ENCODE measurements at places on chromosomes 4 and X.

DNA sequence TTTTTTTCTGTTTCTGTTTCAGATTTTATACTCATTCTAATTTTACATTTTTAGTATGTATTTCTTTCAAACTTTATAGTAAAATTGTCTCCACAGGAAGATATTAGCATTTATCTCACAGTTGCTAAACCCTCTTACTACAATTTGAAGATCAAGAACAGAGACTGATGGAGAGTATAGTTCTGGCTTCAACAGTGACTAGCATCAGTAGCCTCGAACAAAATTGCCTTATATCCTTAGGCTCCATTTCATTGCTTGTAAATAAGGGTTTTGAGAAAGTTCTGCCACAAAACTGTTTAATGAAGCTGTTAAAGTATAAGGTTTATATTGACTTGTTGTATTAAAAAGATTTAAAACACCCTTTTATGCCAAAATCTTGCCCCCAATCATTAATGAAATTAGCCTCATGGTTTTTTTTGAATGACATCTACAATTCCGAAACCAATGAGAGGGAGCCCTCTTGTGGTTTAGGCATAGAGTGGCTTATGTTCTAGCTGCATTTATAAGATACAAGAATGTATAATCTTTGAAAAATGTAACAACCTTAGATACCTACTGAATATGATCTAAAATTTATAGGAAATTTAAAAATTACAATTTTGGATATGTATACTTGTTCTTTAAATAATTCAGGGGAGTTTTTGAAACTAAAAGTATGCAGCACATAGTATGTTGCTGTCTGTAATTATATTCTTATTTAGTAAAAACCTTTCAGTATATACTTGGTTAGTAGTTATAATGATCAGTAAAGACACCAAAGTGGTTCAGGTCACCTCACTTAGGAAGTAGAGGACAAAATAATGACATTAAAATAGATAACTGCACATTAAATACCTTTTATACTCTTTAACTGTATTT is 109.8 kb upstream of the HPGD start:
- DNase-seq = no peak

- no peak for DNase-seq
These were observed 97.3 kb downstream of the RS1 start for GRCh38 chrX:18574591-18574990.

GRCh38 chrX:109774706-109775105 is 41.6 kb upstream of the ACSL4 start:
- no peak for DNase-seq

DNA sequence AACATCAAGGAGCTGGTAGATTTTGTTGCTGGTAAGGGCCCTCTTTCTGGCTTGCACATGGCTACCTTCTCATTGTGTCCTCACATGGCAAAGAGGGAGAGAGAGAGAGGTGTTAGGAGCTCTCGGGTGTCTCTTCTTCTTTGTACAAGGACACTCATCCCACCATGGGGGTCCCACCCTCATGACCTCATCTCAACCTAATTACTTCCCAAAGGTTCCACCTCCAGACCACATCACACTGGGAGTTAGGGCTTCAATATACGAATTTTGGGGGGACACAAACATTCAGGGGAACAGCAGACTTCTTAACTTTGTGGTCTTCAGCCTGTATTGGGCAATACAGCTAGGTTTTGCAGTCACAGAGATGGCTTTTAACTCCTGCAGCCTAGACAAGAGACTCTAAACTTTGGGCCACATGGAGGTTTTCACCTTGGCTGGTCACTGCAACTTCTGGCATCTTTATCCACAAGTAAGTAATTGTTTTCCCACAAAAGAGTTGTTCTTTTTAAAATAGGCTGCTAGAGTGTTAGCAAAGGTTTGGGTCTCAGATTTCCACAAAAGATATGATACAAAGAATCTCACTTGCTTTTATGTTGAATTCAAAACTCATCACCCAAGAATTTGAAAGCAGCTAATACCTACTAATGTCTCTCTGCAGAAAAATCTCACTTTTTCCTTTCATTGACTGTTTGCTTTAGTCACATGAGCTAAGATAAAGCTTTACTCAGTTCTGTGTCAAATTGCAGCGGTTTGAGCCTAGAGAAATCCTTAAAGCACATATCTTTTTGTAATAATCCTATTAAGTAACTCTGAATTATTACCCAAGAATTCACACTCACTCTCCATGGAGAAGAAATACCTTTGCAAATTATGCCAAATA is 39.6 kb upstream of the BBS12 start:
- no peak for DNase-seq

- DNase-seq = no peak
These were observed 14.7 kb downstream of the GBA3 start for GRCh38 chr4:22707390-22707789.

DNA sequence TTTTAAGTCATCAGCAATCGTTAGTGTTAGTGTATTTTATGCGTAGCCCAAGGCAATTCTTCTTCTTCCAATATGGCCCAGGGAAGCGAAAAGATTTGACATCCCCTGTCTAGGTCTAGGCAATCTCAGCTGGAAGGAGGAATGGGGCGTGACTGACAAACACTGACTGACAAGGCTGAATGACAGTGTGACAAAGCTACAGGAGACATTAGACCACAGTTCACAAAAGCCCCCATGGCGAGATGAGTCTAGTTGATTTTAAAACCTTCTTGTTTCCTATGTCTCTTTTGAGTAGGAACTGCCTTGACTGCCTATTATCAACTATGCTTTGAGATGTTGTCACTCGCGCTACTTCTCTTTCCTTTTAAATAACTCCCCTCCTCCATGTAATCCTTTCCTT is 42.3 kb downstream of the QRFPR start:
- DNase-seq = no peak

- no peak for DNase-seq
These were observed 317.2 kb downstream of the CAMK2D start for GRCh38 chr4:113444386-113444785.

DNA sequence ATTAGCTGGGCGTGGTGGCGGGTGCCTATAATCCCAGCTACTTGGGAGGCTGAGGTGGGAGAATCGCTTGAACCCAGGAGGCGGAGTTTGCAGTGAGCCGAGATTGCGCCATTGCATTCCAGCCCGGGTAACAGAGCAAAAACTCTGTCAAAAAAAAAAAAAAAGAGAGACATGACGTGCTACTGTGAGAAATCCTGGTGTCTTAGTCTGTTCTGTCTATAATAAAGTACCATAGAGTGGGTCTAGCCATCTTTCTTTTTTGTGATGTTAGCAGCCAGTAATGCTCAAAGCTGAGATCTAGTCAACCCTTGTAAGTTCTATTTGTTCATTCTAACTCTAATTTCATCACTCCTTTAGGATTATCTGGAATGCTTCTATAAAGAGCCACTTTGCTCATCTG is 38.9 kb downstream of the CLDN34 start:
- DNase-seq = no peak

DNA sequence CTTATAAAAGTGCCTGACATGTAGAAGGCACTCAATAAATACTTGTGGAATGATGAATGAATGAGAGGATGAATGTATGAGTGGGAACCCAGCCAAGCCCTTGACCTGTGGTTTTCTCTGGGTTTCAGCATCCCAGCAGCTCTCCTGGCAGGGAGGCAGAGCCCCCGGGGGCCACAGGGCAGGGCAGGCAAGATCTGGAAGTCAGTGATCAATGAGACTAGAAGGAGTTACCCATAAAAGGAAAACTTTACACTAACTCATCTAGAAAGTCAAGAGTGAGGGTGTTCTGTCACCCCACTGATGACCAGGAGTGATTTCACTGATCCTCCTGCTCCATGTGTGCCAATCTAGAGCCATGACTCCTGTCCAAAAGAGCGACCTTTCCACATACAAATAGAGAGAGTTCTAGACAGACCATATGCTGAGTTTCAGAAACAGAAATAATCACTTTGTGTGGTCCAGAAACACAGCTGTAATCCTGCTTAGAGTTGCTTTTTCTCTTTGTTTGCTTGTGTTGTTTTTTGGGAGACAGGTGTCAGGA is 37.4 kb downstream of the MGARP start:
- DNase-seq = no peak

- DNase-seq = no peak
These were observed 156.0 kb downstream of the TBX22 start for GRCh38 chrX:80170581-80170980.

GRCh38 chr4:3634894-3635820 is 102.9 kb upstream of the LRPAP1 start:
- no peak for DNase-seq

- peak; percentile 98 for DNase-seq
These were observed 38.6 kb downstream of the PHOX2B start for GRCh38 chr4:41709844-41710481.

GRCh38 chrX:133670383-133670782 is 255.1 kb upstream of the GPC4 start:
- DNase-seq = no peak

DNA sequence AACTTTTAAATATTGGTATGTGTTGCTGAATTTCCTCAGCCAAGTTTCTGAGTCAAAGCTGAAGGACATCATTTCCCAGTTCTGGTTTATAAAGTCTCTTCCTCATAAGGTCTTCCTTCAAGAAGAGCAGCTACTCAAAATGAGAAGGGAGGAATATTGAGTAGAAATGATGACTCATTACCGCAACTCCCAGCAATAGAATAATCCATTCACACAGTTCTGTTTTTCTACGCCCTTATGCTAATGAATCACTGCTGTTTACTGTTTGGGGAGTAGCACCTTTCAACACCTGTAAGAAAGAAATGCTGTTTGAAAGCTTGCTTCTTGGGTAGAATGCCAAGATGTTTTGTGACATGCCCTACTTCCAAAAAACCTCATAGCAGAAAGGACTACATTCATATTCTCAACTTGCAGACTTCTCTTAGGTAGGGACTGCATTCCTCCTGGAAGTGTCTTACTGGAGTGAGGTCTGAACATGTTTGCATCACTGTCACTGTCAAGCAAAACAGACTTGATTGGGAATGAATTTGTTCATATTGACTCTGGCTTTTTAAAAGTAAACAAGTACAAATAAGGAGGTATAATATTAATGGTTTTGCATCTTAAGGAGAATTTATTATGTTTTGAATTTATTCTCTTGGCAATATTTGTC is 147.2 kb upstream of the BANK1 start:
- no peak for DNase-seq

DNA sequence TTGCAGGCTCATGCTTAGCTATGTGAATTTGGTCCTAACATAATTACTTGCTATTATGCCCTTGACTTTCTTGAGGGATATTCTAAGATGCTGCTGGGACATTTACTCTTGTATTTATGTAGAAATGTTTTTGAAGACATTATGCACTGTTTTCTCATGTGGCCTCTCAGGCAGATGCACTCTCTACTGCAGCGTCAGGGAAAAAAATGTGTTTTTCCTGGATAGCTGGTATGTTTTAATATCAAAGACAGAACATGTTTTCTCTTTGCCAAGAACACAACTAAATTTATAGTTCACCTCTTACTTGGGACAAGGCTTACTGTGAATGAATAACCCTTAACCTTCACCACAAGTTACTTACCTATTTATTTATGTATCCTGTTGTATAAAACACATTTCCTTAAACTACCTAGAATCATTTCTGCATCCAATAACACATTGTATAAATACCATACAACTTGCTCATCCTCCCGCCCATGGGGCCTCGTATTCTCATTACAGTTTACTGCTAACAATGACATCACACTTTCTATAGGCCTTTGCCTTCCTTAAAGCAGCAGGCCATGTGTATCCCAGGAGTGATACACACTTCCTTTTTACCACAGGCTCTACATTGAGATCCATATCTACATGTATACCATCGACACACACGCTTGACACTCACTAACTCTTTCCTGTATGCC is 178.7 kb downstream of the SLIT2 start:
- no peak for DNase-seq

- no peak for DNase-seq
These were observed 25.1 kb downstream of the TAB3 start for GRCh38 chrX:30863974-30864373.

GRCh38 chr4:6460876-6461275 is 11.5 kb downstream of the PPP2R2C start:
- DNase-seq = no peak

- DNase-seq = no peak
These were observed 11.2 kb upstream of the CCNQ start for GRCh38 chrX:153609917-153610835.

GRCh38 chr4:130486841-130487240 is 1390.9 kb downstream of the C4orf33 start:
- no peak for DNase-seq

DNA sequence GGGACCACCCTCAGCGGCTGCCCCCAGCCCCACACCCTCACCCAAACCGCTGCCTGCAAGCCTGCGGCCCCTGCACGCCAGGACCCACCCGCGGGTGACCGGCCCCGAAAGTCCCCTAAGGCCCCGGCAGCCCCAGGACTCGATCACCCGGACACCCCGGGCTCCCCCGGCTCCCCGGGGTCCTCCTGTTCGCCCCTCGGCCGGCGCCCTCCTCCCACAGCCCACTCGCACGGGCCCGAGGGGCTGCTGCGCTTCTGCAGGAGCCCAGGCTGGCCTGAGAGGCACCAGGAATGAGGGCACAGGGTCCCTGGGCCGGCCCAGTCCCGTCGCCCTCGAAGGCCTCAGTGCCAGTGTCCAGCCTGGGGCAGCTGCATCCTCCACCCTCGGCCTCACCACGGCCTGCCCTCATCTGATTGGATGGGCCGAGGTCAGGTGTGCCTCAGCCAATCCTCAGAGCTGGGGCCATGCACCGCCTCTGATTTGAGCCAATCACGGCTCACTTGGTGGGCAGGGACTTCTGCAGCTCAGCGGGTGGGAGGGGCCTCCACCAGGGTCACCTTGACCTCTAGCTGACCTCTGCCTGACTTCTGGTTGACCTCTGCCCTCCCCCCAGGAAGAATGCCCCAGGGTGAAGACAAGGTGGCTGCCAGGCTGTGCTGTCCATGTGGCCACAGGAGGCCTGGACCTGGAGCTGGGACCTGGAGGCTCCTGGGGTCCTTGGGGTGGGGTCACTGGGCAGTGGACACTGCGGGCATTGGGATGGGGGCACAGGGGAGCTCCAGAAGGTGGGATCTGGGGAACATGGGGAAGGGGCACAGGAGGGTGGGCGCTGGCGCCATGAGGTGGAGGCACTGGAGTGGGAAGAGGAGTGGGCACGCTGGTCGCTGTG is 97.6 kb upstream of the NKX1-1 start:
- no peak for DNase-seq

- no peak for DNase-seq
These were observed at the start of gene JCHAIN for GRCh38 chr4:70666369-70666768. Gene JCHAIN, minus strand, starts transcription at chr4:70666508. Its CDS starts 18 bp downstream, at chr4:70666490.

- DNase-seq = peak; percentile 32
These were observed 72.8 kb upstream of the ARSJ start for GRCh38 chr4:114052227-114052626.

DNA sequence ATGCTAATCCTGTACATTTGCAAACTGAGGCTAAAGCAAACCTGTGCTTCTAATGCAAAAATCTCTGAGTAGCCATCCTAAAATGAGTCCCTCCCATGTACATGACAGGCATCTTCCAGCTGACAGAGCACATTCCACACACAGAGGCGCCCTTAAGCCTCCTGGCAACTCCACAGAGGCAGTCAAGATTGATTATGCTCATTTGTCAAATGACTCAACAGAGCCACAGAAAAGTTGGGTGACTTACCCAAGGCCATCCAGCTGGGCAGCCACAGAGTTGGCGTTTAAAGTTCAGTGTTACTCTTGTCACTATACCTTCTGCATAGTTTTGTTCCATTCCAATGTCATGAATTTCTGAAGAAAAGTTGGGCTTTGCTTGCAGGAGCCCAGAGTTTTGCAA is 394.6 kb upstream of the FGF13 start:
- no peak for DNase-seq
